LHCN-M2 (cell line): ENCODE measurements at places on chromosomes 6 and 20. TPM values are rescaled to one million over a fixed set of nuclear protein-coding genes. Genes with fewer than 3 reads are reported as not detected.

DNA sequence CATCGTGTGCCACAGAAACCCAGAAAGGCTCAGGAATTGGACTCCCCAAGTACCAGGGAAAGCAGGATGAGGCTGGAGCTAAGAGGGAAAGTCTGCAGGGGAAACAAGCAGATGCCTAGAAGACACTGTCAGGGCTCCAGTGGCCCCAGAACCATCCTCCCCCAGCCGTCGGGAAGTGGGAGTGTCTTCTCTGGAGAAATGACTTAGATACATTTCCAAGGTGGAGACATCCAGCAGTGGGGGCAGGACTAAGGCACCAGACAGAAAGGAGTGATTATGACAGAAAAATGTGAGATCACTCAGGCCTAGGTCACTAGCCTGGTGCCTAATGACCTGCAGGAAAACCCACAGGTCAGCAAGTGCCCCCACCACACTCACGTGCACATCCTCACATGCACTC, 36.0 kb upstream of the VSX1 start:
- no peak for DNase-seq

- DNase-seq = no peak
These were observed 138.3 kb upstream of the TSHZ2 start for GRCh38 chr20:52833901-52834300.

GRCh38 chr20:47623206-47623605, 121.5 kb downstream of the NCOA3 start:
- DNase-seq = peak; percentile 3

- no peak for DNase-seq
These were observed 15.7 kb upstream of the CST7 start for GRCh38 chr20:24933266-24933908.

DNA sequence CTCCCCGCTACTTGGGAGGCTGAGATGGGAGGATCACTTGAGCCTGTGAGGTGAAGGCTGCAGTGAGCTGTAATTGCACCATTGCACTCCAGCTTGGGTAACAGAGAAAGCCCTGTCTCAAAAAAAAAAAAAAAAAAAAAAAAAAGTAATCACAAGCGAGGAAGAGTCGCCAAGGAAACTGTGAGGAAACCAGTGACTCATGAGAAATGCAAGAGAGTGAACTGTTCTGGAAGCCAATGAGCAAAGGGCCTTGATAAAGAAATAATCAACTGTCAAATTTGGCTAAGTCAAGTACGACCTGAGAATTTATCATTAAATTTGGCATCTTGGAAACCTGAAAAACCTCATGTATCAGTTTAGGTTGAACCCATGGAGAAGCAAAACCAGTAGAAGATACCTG, 16.1 kb upstream of the LAMP5 start:
- peak; percentile 62 for DNase-seq

DNA sequence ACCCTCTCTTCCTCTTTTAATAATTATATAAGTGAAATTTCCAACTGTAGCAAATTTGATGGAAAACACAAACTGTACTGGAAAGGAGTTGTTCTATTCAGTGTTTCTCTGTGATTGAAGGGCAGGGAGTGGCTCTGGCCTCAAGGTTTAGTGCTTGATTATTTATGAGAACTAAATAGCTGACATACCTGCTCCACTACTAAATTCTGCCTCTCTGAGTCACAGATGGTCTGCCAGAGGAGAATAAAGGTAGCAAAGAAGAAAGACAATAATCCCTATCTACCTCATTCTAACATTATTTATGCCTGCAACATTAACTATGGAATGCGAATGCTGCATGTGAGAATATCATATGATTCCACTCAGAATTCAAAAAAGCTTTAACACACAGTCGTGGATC, 9.3 kb downstream of the BMP5 start:
- no peak for DNase-seq

DNA sequence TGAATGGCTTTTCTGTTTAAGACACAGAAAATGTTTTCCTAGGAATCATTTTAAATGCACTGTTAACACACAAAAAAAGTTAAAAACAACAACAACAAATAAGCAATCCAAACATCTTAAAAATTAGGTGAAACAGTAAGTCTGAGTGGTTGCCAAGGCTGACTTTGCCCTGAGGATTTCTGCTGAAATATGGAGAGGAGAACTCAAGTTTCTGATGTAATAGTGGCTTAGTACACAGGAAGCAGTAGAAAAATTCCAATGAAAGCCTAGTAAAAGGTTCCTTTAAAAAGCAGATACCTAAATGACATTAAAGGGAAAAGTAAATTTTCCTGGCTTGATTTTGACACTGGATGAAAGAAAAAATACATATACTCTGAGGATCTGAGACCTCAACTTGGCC, 184.2 kb downstream of the EPM2A start:
- no peak for DNase-seq

DNA sequence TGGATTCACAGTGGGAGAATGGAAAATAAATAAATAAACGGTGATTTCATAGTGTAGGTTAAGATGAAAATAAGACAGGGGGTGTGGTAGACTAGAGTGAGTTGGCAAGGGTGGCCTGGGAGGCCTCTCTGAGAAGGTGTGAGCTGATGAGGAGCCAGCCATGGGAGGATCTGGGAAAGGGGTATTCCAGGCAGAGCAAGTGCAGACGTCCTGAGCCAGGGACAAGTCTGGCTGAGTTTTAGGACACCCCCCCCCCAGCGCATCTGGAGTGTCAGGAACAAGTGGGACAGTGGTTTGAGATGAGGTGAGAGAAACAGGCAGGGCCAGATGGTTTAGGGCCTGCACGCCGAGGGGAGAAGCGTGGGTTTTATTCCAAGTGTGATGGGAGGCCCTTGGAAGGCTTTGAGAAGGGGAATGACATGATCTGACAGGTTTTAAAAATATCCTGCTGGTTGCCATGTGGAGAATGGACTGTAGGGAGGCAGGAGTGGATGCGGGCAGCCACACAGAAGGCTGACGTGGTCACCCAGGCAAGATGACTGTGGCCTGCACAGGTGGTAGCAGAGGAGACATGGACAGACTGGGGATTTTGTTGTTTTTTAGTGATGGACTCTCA, 21.1 kb upstream of the CCM2L start:
- DNase-seq = no peak

- DNase-seq = peak; percentile 32
These were observed 67.4 kb downstream of the UST start for GRCh38 chr6:148814082-148814790.

DNA sequence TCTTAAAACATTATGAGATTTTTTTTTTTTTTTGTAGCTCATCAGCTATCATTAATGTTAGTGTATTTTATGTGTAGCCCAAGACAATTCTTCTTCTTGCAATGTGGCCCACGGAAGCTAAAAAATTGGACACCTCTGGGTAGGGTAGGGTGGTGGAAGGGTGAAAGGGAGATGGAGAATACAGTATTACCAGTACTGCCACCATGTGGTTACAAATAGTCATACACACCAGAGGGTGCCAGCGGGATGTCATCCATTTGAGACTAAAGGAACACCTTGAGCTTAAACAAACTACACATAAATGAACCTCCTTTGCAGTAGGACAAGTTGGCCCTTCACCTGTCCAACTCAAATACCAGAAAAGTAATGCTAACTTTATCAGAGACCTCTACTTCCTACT, 601.9 kb downstream of the HTR1B start:
- DNase-seq = peak; percentile 18

DNA sequence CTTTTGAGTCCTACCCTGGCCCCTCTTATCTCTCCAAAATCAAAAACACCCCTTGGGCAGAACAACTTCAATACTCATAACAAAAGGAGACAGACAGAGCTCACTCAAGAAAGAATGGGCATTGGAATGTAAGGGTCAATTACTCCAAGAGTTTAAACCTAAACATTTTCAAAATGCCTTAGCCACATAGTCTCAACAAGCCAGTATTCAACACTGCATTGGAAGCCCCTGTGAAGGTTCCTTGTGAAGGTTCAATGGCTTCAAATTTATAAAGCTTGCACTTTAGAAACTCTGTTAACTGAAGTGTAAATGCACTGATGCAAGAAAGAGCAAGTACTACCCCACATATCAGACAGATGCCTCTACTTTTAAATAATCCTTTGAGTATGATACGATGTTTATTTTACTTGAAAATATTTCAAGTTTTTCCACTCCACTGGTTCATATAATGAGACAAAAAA, 139.1 kb upstream of the LAMP5 start:
- no peak for DNase-seq

DNA sequence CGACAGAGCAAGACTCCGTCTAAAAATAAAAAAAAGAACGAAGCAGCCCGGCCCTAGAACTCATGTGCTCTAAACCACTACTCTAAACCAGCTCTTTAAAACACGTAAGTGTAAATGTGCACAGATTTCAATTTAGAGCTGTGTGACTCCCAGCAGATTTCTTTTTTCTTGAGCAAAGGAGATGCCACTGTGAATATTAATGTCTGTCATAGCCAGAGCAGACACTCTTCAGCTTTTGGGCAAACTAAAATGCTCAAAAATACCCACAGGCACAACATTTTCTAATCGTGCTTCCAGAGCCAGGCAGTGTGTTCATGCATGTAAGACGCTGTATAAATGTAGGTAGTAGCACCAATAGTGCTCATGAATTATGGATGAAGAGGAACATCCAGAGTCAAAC, 218.9 kb upstream of the PLCB4 start:
- DNase-seq = no peak

DNA sequence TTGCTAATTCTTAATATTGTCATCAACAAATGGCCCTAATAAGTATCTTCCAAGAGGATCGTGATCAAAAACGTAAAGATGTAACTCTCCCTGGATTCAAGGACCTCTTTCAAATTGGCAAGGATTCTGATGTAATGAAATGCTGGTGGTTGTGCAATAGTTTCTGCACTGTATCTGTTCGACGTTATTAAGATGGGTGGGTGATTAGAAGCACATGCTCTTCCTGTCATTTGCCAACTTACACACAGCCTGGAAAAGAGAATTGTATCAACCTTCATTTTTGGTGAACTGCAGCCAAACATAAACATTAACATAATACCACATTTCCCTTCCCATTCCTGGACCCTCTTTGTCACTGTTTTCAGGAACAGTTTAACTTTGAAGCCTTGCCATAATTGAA, 9.8 kb downstream of the FOXQ1 start:
- DNase-seq = no peak

GRCh38 chr6:158122048-158122447, 46.0 kb downstream of the SERAC1 start:
- no peak for DNase-seq

DNA sequence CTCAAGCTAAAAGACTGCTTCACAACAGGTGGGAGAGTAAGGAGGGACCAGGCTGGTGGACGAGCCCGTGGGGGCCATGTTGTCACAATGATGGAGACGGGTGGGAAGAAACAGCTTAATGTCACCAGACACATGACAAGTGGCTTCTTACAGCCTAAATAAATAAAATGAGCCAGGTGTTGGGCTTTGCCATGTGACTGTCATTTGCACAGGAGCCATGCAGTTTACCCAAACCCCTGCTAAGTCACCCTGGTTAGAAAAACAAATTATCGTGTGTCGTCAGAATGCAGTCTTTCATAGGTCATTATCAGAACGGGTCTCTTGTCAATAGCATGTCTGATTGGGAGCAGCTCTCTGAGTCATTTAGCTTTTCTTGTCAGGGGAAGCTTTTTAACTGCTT, 18.5 kb downstream of the BTBD3 start:
- no peak for DNase-seq

RBM12 gene
- 45.7 and 46.2 TPM in 2 replicates for total RNA-seq

FNDC1 gene
- not detected in 2 replicates for total RNA-seq

ARMC12 gene
- total RNA-seq = 0.29 TPM in 1 of 2 replicates, not detected in the other

MOG gene
- total RNA-seq = not detected in 2 replicates

MAP7 gene
- 0.06 TPM in 2 replicates for total RNA-seq

NEURL2 gene
- total RNA-seq = 5.4 and 9.0 TPM in 2 replicates
